ENCODE measurements at places on chromosomes 13 and 19. TPM values are rescaled to one million over a fixed set of nuclear protein-coding genes. Genes with fewer than 3 reads are reported as not detected.

GRCh38 chr19:33293255-33294057 lies 8.9 kb downstream of the CEBPA start:
- no peak for DNase-seq

- no peak for DNase-seq
Observed at GRCh38 chr19:34493038-34493648, 11.6 kb downstream of the WTIP start.

- DNase-seq: peak; percentile 54
Observed at GRCh38 chr19:46579361-46579879, 21.7 kb upstream of the CALM3 start.

The KLK2 gene
- total RNA-seq: not detected

DNA sequence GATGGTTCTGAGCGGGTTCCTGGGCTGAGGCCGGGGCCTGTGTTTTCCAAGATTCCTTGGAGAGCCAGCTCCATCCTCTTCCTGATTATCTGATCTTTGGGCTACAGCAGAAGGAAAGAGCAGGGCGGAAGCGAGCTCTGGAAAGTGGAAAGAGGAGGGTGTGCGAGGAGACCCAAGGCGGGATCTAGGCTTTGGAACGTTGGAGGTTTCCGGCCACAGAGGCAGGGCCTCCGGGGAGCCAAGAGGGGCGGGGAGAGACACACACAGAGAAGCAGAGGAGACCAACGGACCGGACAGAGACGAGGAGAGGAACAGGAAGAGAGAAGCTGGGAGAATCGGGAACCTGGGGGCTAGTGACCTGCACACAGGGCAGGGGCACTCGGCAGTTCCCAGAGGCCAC lies at the start of gene CLEC11A:
CLEC11A (plus strand) TSS at position 296 of the 400 bp plus-strand sequence. CDS start 162 bp downstream, outside the sequence.
- DNase-seq: no peak

DNA sequence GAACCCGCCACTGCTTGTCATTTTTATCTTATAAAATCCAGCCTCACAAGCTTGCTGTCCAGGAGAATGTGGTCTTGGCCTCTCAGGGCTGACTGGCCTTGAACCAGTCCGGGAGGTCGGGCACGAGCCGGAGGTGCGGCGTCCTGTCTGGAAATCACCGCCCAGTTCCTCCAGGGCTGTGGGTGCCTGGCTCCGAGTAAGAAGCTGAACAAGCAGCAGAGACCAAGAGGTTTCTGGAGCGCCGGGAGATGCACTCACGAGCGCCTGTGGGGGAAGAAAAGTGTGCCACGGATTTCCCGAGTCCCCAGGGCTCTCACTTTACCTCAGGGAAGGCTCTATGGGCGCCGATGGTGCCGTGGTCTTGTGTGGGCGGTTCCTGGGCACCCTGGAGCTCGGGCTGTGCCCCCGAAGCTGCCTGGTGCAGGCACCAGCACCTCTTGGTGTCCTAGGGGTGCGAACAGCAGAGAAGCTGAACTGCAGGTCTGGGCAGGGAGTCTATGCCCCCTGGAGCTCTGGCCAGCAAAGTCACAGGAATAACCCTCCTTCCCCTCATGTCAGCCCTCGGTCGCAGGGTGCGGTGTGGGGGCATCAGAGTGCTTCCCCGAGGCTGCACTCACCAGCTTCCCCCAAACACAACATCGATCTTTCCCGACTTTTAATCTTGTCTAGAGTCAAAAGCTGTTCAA lies 50.0 kb downstream of the GAS6 start:
- no peak for DNase-seq

The C3 gene
- total RNA-seq: 5.9 TPM

DNA sequence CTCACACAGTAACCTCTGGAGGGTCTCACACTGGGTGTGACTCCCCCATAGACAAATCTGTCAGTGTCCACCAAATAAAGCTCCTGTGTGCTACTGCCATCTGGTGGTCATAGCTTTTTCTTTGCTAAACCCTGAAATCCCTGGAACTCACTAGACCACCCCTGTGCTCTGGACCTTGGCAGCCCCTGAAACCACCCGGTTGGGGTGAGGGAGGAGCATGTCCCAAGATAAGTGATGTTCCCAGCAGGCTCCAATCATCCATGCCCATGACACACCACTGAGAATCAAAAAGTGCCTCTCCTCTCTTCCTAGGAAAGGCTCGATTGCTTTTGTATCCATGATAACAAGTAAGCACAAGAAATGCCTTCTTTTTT lies 6.5 kb upstream of the HSD17B14 start:
- peak; percentile 71 for DNase-seq

GRCh38 chr19:15357906-15358305 lies 21.7 kb downstream of the AKAP8 start:
- DNase-seq: no peak

DNA sequence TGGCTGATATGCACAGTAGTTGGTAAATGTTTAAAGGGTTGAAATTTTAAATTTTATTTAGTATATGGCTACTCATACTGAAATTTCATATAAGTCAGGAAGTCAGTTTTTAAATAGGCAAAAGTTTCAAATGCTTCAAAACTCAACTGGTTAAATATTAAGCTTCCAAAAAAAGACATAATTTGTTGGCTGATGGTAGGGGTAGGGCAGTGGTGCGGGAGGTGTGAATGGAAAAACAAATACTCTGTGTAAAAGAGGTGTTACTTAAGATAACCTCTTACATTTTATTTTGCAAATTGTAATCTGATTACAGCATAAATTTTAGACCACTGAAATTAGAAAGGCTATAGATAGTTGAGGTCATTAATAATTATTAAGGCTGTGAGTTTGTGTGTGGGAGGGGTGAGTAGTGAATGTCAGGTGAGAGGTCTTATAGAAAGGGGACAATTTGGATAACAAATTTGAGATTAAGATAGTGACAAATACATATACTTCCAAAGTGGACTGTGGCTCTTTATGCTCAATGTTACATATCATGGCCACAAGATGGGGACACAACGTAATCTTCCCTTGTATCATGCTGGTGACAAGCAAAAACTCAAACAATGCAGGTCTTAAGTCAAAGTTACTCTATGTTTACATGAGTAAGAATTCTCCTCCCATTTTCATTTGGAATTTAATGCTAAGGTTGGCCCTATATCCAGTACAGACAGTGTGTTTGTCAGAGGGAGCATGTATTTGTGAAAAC lies 36.6 kb upstream of the OXGR1 start:
- no peak for DNase-seq

GRCh38 chr13:100440751-100441425 lies 147.7 kb downstream of the GGACT start:
- no peak for DNase-seq

DNA sequence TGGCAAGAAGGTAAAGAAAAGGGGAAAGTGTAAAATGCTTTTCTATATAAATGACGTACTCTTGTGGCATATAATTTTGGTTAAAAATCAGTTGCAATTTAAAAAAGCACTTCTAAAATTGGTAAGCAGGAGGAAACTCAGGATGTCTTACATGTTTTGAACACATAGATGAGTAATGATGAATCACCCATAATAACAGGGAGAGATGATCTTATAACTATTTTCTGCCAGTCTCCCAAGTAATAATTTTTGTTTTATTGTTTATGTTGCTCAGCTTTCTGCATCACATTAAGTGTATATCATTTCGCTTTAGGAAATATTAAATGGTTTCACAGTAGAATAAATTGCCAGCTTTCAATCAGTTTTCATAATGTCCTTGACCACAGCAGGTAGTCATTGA lies 1430.7 kb upstream of the PCDH20 start:
- DNase-seq: no peak

DNA sequence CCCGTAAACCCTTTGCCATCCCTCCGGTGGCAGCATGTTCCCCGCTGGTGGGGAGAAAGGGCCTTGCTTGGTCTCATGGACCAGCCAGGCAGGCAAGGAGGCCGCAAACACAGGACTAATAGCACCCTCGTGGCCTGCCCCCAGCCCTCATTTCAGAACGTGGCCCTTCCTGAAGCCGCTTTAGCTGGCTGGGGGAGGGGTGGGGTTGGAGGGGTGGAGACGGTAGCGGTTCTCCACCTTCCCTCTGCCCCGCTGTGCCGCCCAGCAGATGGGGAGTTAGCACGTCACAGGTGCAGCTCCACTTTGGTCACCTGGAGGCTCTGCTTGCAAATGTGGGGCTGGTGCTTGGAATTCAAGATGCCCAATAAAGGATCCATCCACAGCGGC lies 59.3 kb upstream of the URI1 start:
- peak; percentile 48 for DNase-seq

DNA sequence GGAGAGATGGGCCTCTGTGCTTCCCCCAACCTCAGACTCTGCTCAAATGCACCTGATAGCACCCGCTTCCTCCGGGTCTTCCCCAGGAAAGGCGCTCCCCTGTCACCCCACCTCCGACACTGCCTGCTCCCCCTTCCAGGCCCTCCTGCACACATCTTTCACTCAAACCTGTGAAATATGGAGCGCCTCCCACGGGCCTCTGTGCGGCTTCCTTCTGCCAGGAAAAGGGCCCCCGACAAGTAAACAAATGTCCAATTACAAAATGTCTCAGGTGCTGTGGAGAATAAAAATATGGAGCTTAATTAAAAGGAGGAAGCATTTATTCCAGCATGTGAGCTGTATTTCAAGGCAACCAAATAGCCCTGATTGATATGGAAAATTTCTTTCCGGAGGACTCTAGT lies 15.6 kb upstream of the CCNE1 start:
- DNase-seq: no peak

DNA sequence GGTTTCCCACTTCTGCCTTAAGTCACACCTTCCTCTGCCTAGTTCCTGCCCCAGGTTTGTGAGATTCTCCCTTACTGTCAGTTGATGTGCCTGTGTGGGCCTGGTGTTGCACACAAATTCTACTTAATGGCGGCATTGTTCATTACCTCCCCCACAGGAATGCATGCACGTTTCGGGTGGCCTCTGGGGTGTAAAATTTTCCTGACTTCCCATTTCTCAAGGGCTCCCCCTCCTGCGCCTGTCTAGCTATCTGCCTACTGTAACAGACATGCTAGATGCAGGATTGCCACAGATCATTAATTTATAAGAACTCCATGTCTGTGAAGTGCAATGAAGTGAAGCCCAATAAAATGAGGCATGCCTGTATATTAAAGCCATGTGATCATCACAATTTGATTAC lies 1466.3 kb downstream of the PCDH9 start:
- DNase-seq: no peak

DNA sequence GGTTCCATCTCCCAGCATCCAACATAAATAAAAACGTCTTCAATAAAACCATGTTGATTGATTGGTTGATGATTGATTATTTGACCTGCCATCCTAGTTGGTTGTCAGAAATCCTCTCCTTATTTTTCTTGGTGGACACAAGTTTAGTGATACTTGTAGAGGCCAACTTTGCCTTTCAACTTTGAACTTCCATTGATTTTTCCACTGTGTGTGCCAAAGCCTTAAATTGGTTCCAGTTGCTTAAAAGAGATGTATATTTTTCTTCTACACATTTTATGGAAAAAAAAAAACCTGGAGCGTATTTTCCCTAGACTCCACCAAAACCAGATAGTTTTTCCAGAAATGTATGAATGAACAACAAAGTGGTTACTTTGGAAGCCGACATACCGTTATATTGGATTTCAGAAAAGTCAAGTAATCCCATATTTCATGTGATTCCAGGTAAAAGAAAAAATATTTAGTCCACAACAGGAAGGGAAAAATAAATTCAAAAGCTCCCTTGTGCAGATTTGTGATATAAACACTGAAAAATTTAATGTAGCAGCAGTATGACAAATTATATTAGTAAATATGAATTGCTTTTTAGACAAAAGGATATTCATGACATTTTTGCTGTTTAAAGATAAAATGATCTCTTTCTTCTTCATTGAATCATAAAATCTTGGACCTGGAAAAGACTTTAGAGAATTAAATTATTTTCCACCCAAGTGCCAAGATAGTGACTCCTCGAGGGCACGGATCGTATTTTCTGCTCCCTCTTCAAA lies 85.2 kb downstream of the MBNL2 start:
- DNase-seq: no peak

- DNase-seq: no peak
Observed at GRCh38 chr19:12162513-12162881, 399 bp upstream of the ZNF136 start.

DNA sequence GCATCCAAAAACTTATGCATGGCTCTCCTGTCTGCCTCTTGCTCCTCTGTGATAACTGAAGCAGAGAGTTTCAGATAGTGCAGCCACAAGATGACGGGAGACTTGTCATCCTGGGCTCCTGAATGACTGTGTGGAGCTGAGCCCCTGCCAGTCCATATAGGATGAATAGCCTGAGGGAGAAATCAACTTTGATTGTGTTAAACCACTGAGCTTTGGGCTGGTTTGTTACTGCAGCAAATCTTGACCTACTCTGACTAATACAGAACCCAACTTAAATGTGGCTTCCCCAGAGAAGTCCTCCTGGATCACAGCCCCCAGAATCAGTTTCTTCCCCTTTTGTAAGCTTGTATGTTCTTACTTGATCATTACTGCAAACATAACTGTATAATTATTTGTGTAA lies 11.2 kb upstream of the ATG4D start:
- DNase-seq: no peak

- DNase-seq: no peak
Observed at GRCh38 chr13:34772881-34773280, 169.2 kb upstream of the NBEA start.

DNA sequence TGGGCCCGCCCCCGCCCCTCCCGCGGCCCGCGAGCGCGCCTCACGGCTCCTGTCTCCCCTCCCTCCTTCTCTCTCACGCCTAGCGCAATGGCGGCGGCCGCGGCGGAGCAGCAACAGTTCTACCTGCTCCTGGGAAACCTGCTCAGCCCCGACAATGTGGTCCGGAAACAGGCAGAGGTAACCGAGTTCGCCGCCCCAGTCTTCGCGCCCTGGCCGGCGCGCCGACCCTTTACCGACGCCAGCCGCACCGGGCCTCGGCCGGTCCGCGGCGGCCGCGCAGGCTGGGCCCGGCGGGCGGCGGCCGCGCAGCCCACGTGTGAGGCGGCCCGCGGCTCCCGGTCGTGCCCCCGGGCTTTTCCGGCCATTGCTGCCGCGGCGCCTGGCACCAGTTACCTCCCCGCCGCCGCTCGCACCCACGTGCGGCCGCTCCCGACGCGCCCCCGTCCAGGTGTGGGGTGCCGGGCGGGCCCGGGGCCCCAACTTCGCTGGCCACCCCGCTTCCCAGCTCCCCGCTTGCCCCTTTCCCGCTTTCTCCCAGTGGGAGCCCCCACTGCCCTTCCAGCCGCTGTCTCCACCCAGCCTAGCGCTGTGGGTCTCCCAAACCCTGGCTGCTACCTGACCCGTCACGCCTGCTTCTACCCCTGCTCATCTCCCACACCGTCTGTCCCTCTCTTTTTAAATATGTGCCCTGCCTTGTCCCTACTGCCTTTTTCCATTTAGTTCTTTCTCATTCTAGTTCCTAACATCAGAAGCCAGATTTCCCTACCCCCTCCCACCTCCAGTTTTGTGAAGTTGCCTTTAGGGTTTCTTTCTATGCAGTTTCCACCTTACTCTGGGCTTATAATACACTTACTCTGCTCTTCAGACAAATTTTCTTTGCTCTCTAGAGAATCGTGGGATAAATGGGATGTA lies 23.4 kb downstream of the IPO5 start:
- no peak for DNase-seq

All from H9 (cell line).